ENCODE measurements at places on chromosomes 3 and 15. TPM values are rescaled to one million over a fixed set of nuclear protein-coding genes. Genes with fewer than 3 reads are reported as not detected.

GASK1A gene
- total RNA-seq: 2.5 TPM

HYPK gene
- total RNA-seq: 7.1 TPM

ZBTB47 gene
- 9.0 TPM for total RNA-seq

GHRL gene
- total RNA-seq: 6.2 TPM

STT3B gene
- total RNA-seq: 58.7 TPM

TMCO5A gene
- total RNA-seq: not detected

Data from pancreas (tissue), 10 donors.